ENCODE measurements at places on chromosomes 12 and 14.

DNA sequence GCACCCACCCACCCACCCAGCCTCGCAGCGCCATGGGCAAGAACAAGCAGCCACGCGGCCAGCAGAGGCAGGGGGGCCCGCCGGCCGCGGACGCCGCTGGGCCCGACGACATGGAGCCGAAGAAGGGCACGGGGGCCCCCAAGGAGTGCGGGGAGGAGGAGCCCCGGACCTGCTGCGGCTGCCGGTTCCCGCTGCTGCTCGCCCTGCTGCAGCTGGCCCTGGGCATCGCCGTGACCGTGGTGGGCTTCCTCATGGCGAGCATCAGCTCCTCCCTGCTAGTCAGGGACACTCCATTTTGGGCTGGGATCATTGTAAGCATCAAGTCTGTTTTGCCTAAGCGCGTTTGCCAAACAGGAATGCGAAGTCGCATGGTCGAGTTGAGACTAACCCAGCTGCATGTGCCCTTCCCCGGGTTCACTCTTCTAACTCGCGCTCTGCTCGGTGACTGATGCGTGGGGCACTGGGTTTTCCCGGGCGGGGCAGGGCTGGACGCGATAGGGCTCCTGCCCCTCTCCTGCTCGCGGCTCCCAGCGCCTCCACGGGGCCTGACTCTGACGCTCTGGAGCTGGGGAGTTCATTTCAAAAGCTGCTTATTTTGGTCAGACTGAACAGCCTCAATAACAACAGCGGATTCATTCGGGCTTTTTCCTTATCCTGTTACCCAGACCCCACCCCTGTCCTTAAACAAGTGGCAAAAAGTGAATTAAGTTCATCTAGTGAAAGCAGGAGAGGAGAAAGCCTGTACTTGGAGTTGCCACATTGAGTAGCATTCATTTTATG, 458 bp downstream of the SSPN start:
- no peak for DNase-seq

- DNase-seq: no peak
Observed at GRCh38 chr14:100410056-100410565, 87.0 kb downstream of the SLC25A47 start.

- no peak for DNase-seq
Observed at GRCh38 chr12:52600475-52600874, 788 bp downstream of the KRT72 start.

DNA sequence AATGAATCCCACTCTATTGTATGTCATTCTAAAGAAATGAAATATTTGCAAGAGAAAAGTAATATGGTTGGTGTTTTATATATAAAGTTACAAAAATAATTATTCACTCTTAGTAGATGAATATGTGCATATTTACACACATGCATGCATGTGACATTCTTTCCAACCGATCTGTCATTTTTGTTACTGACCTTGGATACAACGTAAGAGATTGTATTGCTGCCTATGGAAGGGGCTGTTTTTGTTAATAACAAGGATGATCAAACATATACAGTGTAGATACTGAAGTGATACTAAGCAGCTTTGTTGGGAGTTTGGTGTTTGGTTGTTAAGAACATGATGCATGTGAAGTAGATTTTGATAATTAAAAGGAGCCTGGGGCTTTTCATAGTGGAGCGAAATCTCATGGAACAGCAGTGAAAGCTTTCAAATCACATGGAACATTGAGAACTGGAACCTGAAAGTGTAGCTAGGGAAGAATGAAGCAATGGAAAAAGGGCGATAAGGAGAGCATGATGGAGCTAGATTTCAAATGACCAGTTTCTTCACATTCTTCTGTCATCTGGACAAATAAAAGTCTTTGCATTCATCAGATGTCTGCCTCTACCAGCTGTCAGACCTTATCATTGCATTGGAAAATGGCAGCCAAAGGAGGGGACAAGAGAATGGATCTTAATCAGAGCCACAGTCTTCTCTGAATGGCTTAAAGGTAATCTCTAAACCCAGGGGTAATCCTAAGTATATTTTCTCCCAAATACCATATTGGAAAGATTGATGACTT, 10.0 kb downstream of the BORCS5 start:
- DNase-seq: no peak

DNA sequence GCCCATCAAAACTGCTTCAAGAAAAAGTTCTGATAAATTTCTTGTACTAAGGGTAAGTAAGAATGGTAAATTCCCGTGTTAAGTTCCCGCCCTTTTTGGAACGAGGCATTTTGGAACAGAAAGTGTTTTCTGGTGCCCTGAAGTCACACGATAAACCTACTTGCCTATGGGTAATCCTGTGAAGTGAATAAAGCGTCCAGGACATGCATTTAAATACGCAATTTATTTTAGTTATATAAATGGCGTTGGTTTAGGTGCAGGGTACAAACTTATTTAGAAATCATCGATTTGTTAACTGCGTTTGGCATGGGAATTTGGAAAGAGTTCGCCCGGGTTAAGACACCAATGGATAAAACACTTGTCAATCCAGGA, 715 bp upstream of the RAP1B start:
- no peak for DNase-seq

DNA sequence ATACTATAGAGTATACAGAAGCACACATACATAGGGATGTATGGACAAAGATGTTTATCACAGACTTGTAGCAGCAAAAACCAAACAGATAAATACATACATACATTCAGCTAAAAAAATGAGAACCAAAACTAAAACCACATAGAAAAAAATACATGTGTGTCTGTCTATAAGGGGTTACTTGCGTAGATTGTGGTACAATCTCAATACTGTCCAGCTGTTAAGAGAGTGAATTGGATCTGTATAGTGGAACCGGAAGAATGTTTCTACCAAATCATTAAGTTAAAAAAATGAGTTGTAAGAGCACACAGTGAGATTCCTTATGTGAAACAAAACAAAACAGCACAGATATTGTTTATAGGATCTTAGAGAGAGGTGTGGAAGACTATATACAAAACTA, 44.2 kb upstream of the DCD start:
- DNase-seq: no peak

- DNase-seq: no peak
Observed at GRCh38 chr12:91774434-91774921, 371.2 kb downstream of the BTG1 start.

- no peak for DNase-seq
Observed at GRCh38 chr12:66176105-66176900, 6.5 kb upstream of the TMBIM4 start.

DNA sequence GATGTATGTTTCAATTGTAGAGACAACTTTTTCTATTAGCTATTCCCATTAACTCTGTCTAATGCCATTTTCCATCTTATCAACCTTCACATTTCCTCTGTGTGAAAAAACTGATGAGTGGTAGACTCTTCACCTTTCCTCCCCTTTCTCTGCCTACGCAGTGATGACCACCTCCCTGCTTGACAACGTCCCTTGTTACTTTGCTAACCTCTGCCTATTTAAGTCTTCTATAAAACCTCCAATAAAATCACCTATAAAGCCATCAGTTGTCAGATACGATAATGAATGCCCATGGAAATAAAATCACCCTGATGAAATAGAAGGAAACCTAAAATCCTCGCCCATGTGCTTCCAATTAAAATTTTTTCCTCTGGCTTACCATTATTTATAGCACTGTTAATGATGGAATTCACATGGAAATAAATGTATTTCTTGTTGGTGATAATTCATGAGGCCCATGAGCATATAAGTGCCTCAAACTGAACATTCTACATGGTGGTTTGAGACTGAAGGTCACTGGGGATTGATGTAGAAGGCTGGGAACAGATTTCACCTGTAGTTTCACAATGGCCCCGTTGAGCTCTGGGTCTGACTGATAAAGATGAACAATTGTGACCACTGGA, 1454.0 kb upstream of the SEL1L start:
- no peak for DNase-seq

- DNase-seq: no peak
Observed at GRCh38 chr12:26360062-26360461, 164.7 kb downstream of the SSPN start.

GRCh38 chr14:99596772-99597171, 7.2 kb downstream of the CCDC85C start:
- no peak for DNase-seq

DNA sequence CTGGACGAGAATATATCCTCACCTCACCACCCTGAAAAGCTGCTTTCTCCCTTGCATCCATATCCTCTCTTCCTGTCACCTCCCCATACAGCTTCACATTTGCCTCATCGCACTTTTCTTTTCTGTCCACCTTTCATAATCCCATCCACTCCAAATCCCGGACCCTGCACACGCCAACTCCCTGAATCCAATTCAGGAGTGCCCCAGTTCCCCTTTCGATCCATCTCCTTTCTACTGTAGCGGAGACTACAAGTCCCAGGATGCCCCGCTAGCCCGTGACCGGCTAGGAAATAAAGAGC, 2.5 kb downstream of the TMEM253 start:
- DNase-seq: no peak

- no peak for DNase-seq
Observed at GRCh38 chr14:90651271-90651804, 164.9 kb downstream of the TTC7B start.

DNA sequence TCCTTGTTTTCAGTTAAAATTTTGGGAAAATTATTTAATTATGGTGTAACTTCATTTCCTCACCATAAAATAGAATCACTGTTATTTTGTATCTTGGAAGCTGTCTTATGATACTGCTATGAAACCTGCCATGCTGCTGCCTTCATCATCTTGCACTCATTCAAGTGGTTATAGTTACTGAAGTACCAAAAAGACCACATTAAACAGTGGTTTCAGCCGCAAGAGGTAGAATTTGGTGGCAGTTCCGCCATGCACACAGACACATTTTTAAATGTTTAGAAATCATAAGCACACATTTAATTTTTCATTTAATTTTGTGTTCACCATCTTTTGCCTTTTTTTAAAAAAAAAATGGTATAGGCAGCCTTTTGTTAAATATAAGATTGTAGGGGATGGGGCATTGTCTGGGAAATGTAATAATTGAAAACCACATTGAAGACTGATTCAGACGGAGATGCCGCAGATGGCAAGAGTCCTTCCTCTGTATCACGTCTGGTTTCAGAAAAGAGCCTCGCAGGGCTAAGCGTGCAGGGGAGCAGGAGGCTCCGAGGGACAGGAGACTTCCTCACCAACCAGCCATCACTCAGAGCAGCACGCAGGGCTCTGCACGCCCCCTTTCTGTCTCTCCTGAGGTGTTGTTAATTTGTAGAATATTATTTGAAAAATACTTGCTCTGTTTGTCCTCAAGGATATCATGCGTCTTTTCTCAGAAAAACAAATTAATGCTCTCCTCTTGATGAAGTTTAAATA, 115.2 kb upstream of the PELI2 start:
- no peak for DNase-seq

DNA sequence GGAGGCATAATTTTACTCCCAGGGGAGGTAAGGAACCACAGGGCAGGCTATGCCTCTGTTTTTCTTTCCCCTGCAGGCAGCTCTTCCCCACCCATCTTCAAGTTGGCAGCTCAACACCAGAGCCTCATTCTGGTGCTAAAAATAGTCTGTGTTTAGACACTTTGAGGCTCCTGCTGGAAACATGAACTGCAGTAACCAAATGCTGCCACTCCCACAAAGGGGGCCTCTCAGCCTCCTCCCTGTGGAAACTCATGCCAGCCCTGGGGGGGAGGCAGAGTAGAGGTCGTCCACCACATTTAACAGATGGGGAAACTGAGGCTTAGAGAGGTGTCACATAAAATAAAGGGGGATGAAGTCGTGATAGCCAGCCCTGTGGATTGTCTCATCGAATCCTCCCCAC, 61.4 kb downstream of the WSCD2 start:
- DNase-seq: no peak

DNA sequence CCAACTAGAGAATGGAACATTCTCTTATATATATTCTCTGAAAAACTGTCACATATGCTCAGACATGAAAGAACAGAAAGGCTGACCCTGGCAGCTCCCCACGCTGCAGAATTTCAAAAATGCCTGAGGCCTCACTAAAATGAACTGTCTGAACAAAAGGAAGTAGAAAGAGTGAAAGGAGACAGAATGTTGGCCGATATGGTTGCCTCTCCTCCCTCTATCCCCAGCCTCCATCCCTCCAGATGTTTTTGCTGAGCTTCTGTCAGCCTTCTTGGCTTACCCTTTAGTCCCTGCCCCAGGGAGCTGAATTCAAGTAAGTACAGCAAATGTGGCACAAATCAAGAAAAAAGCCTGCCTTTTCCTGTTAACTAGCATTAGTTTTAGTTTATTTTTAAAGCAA, 6.9 kb downstream of the SMCO2 start:
- DNase-seq: no peak

- DNase-seq: no peak
Observed at GRCh38 chr14:93784878-93785277, 3.4 kb downstream of the PRIMA1 start.

DNA sequence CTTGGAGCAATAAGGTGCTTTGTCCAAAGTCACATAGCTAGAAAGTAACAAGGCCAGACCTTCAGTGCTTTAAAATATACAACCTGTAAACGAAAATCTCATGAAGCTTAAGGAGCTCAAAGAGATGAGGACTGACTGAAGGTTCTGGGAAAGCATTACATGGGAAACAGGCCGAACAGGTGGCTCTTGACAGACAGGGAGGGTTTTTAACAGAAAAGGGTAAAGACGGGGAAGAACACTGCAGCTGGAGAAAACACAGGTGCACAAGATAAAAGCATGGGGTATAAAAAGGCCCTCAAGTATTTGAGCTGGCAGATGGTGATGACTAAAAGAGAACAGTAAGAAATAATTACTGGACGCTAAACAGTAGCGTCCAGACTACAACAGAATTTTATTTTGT, 257.2 kb downstream of the NELL2 start:
- no peak for DNase-seq

DNA sequence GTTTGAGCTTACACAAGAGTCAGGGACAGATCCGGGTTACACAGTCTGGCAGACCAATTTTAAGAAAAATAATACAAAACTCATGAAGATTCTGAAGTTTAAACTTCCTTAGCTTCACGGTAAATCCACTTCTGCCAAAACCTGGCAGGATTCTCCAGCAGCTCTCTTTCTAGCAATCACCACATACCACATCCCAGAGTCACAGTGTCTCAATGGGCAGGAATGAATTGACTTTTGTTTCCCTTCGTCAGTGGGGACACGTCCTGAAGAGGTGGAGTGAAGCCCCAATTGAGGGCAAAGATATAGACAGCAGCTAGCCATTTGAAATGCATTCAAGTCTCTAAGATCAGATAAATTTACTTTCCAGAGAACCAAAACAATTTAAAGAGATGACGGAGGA, 117.1 kb upstream of the ARHGAP5 start:
- DNase-seq: no peak

- no peak for DNase-seq
Observed at GRCh38 chr12:104494793-104495158, 38.0 kb downstream of the CHST11 start.

All from GOT3 (cell line).